ENCODE measurements at places on chromosomes 2 and 18.

- DNase-seq, result no peak
Measured at GRCh38 chr2:66456183-66457041, 21.5 kb downstream of the MEIS1 start.

DNA sequence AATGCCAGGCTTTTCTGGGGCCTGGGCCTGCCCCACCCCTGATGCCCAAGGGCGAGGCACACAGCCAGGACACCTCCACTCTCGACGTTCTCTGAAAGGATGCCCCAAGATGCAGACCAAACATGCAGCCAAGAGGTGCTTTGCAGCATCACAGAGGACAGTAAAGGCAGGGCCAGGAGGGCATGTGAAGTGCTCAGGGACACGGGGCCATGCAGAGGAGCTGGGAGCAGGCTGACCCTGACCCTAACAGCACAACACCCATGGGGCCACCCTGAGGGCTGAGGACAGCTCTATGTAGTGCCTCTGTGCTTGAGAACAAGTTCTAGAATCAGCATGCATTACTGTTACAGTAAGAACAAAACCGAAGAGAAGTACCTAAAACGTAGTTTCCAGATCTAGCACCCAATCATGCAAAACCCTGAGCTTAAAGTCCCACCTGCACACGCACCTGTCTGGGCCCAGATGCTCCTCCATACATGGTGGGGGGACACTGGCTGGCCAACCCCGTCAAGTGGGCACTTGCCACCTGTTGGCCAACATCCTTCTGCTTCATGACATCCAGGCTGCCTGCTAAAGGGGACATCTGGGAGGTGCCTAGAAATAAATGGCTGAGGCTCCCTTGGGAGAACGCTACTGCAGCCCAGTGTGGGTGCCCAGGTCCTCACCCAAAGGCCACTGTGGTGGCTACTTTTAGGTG, 15.4 kb downstream of the HS6ST1 start:
- no peak for DNase-seq

DNA sequence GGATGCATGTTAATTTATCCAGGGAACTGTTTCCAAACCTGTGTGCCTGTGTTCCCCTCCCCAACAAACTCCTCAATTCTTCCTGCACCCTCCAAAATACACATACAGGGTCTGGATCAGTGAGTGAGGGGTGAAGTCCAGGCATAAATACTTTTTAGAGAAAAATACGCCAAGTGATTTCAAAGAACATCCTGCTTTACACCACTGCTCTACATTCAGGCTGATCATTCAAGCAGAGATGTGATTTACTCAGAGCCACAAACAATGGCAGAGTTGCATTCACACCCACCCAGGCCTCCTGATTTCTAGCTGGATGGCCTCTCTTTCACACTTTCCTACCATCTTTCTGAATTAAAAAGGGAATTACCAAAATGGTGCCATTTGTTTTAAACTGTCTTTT, 289.5 kb upstream of the SLC14A2 start:
- DNase-seq, result no peak

- DNase-seq, result no peak
Measured at GRCh38 chr18:57516056-57516455, 70.4 kb downstream of the FECH start.

DNA sequence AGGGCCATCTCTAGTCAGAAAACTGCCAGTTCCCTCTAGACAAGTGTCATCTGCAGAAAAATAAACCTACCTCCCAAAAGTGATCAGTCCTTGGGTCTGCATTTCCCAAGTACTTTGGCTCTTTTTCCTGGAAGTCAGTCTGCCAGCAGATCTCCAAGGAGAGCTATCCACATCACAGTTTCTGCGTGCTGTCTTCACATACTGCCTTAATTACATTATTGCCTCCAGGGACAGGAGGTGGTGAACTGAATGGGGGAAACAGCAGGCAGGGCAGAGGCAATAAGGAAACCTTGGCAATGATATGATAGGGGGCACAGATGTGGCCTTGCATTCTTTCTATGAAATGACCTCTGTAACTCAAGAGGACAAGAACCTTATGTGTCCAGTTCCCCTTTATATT, 105.9 kb upstream of the SIX2 start:
- DNase-seq, result no peak

DNA sequence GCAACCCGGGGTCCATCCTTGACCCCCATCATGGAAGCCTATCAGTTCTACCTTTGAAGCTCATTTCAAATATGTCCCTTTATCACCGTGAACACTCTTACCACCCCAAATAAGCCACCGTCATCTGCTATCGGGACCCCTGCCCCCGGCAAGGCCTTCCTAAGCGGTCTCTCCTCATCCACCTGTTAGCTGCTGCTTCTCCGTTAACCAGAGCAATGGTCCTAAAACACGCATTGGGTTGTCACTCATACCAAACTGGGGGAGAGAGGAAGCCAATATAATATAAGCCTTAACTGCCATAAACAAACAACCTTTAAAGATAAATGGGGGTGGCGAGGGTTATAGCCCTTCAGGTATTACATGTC, 680 bp downstream of the ASNSD1 start:
- DNase-seq, result no peak
